Stimulated activated CD8-positive, alpha-beta memory T cell treated with anti-CD3 and anti-CD28 coated beads, Interleukin-7, amount 100 ng/mL, for 48 hours (primary cell): ENCODE measurements at places on chromosomes 7 and 10.

GRCh38 chr7:87513735-87514335, 38.4 kb upstream of the ABCB4 start:
- no peak for DNase-seq

GRCh38 chr10:8405596-8405995, 351.1 kb downstream of the GATA3 start:
- no peak for DNase-seq

DNA sequence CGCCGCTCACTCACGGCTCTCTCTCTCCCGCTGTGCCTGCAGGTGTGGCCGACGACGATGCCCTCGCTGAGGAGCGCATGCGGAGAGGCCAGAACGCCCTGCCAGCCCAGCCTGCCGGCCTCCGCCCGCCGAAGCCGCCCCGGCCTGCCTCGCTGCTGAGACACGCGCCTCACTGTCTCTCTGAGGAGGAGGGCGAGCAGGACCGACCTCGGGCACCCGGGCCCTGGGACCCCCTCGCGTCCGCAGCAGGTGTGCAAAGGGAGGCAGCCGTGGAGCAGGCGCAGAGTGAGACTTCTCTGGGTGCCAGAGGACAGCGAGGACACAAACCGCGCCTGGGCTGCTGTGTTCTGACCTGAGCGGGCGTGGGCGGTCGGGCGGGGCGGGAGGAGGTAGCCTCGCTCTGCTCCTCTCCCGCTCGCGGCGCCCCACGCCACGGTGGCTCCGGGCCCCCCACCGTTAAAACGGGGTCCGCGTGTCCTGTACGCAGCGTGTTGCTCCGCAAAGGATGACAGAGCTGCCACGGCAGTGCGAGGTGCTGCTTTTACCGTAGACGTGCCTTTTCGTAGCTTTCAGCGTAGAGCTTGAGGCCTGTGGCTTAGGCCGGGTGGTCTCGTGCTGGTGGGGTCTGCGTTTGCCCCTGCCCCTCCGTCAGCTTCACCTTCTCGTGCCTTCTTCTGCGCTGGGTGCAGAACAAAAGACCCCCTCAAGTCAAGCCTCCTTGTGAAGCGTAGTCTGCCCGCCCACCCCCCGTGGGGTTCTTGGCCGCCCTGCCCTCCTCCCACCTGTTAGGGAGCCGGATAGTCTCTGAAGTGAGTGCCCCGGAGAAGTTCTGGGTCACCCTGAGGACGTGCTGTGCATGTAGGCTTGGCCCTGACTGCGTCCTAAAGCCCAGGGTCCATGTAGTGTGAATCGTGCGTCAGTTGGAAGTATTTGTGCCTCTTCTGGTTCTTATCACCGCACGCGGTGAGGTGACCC, 73.2 kb downstream of the DNAJB6 start:
- no peak for DNase-seq

- no peak for DNase-seq
These were observed 1017.0 kb upstream of the GHITM start for GRCh38 chr10:83122336-83122735.

DNA sequence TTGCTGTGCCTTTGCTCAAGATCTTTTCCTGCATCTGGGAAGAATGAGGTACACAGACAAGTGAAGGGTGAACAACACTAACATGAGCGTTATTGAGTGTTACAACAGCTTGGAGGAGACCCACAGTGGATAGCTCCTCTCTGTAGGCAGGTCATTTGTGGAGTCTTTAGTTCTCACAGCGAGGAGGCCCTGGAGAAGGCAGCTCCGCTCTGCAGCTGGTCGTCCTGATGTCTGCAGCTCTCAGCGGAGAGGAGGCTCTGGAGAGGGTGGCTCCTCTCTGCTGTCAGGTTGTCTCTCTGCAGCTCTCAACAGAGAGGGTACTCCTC, 7.0 kb upstream of the DYNC2I1 start:
- no peak for DNase-seq

- no peak for DNase-seq
These were observed 22.3 kb upstream of the RET start for GRCh38 chr10:43054593-43054992.

DNA sequence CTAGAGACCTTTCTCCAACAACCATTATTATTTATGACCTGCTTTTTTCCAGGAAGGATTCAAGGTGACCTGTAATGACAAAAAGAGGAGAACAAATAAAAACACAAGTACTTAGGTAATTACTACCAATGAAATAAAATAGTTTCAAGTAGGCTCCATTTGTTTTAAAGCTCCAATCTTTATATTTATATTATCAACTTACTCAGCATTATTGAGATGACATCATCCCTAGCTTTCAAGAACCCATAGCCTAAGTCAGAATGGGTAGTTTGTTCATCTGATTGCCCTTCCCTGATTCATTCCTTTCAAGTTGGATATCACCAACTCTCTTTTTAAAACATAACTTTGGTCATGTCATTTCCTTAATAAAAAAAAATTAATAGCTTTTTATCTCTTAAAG, 131.5 kb downstream of the GRM3 start:
- DNase-seq, result no peak

DNA sequence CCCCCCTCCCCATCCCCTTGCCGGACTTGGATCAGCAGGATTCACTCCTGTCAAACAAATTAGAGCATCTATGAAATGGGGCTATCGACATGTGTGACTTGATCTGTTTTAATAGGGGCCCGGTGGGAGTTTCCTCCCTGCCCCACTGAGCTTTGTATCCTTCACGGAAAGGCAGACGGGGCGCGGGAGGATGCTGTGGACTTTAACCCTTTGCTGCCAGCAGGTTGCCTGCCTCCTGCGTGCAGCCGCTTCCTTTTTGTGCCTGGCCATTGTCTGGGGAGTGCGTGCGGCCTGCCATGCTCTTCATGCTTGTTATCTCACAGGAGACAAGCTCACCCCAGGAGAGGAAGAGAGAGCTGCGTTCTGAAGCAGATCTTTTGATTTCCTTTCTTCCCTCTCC, 512.8 kb upstream of the GALNT17 start:
- DNase-seq, result no peak

- DNase-seq, result no peak
These were observed 33.1 kb downstream of the HBP1 start for GRCh38 chr7:107201795-107202450.

GRCh38 chr7:22662036-22662435, 65.0 kb upstream of the IL6 start:
- no peak for DNase-seq

GRCh38 chr7:128404886-128405470, 4.8 kb downstream of the IMPDH1 start:
- no peak for DNase-seq

DNA sequence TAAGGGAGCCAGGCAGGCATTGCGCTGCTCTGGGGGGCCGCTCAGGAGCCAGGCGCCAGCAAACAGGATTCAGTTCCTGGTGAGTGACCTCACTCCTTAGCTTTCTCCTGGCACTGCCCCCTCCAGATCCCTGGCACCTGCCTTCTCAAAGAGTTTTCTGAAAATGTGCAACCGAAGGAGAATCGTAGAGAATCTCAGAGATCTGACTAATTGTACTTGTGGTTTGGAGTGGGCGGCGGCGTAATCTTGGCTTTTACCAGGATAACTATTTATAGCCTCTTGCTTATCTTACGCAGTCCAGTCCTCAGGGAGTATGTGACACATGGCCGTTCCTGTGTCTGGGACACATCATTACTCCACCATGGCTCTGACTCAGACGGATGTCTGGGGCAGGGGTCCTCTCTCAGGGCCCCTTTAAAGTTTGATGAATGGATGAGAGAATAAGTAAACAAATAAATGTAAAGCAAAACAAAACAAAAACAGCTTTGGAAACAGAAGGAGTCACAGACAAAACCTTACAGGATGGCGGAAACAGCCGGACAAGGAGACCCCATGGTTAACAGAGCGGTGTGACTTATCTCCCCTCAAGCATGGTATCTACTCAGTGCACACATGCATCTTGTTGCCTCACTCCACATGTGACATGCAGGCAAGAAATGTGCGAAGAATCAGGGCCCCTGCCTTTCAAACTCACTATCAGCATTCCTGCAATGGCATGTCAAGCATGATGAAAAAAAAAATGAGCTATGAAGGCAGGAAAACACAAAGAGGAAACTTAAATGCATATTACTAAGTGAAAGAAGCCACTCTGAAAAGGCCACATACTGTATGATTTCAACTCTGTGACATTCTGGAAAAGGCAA, 99.7 kb downstream of the TNS3 start:
- DNase-seq, result peak; percentile 13

GRCh38 chr7:5322621-5323410, 40.1 kb downstream of the SLC29A4 start:
- DNase-seq, result no peak

- DNase-seq, result no peak
These were observed 28.4 kb downstream of the UBE2D4 start for GRCh38 chr7:43954524-43955228.

DNA sequence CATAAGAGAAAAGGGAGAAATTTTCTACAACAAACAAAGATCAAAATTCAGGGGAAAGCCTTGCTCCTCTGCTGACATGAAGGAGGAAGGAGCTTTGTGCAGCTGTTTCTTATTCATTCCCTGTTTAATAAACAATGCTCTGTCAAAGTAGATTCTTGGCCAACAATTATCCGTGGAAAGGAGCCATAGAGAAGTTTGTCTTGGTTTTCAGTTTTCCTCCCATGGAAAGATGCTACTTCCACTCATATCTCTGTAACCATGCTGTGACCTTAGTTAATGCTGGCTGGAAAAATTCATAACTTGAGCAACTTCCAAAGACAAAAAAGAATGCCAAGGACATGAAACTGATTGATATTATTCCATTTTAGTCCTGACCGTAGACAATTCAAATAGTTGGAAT, 8.1 kb downstream of the DDC start:
- no peak for DNase-seq

DNA sequence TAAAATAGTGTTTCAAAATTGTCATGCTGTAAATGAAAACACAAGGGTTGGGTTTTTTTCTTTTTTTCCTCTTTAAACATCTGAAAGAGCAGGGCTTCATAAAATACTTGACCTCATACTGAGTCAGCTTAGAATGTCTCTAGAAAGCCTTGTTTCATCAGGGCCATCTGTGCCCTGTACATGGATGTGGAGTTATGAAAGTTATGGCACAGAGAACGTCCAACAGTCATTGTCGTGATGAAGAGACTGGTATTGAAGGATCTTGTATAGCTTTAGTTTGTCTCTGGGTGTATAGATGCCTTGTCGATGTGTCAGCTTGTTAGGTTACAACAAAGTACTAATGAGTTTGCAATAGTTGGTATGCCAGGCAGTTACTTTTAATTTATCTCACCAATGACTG, 127.3 kb downstream of the FAM204A start:
- DNase-seq, result no peak

- peak; percentile 79 for DNase-seq
These were observed 237.3 kb upstream of the KLF14 start for GRCh38 chr7:130971297-130971696.

GRCh38 chr10:129685271-129685670, 218.2 kb downstream of the MGMT start:
- DNase-seq, result no peak

DNA sequence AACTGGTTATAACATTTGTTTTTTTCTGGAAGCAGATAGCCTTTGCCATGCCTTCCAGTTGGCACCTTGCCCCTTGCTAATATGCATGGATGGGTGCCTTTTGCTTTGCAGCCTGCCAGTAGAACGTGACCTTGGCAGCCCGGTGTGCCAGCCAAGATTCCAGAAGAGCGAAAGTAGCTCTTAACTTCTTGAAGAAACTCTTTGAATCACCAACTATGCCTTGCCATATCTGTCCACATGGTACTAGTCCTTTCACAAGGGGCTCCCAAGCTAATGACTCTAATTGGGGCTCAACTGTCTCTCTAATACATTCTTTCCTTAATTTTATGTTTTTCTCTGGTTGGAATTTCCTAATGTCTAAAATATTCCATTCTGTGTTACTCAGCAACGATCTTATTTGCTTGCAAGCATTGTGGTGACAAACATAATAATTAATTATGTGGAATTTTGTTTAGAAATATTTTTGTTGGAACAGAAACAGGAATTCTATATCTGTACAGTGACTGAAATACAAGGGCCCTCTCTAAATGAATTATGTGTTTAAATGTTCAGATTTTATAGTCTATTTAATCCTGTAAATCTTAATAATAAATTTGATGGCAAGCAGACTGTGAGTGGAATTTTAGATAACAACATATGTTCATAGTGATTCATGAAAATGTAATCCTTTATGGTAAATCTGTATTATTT, 45.8 kb downstream of the HDAC9 start:
- DNase-seq, result no peak

GRCh38 chr7:157816086-157816485, 479.3 kb downstream of the DNAJB6 start:
- no peak for DNase-seq

- no peak for DNase-seq
These were observed 65.2 kb downstream of the WDR37 start for GRCh38 chr10:1121271-1121970.
